Pulmonary artery endothelial cell (primary cell): ENCODE measurements at places on chromosomes 13 and 19.

GRCh38 chr19:28377077-28377476 is 835.9 kb downstream of the UQCRFS1 start:
- no peak for DNase-seq

GRCh38 chr19:57406516-57407123 is 4.3 kb upstream of the ZNF17 start:
- DNase-seq, result no peak

DNA sequence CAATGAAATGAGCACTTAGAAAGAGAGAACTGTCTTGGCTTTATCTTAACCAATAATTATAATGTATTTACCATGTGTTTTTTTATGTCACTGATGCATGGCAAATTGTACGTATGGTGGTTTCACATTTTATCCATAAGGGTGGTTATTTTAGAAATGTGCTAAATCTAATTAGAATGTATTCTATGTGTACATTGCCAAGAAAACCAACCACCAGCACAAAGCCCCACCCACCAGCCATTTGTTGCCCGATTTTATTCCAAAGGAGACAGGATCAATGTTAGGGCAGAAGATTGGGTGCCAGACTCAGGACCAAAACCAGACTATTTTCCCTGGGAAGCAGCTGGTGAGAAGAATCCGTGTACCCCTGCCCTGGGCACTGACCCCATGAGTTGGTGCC is 63.0 kb upstream of the SOX1 start:
- DNase-seq, result no peak

GRCh38 chr13:40692946-40693345 is 26.5 kb upstream of the FOXO1 start:
- DNase-seq, result no peak

- peak; percentile 65 for DNase-seq
Observed at GRCh38 chr13:30816736-30817135, 81.4 kb downstream of the ALOX5AP start.

GRCh38 chr13:35856084-35856483 is 275.1 kb downstream of the DCLK1 start:
- no peak for DNase-seq

GRCh38 chr19:57473646-57474045 is 3.7 kb downstream of the ZNF772 start:
- DNase-seq, result no peak

DNA sequence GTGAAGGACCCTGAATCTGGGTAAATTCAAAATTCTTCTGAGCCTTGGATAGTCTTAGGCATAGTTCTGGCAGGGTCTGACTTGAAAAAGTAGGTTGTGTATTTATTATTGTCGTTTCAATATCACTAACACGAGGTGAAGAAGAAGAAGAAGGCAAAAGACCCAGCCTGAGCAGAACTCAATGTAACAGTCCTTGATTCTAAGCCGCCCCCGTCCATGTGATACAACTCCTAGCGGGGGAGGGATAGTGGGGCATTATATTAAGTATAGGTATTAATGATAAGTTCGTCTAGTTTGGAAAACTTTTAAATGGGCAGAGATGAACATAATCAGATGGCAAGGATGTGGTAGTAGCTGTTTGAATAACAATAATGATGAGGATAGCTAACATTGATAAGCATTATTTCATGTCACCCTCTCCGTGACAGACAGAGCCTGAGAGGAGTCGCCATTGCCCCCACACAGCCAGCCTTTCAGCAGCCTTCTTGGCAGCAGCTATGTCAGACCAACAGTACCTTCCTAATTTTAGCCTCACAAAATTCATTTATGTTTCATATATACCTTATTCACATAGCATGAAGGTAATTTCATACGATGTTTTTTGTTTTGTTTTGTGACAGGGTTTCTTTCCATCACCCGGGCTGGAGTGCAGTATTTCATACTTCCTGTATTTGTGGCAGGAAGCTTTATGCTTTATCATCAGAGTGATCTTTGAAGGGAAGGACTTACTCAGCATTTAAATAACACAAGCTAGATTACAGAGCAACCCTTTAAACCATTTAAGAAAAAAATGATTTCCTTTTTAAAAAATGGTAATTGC is 64.4 kb upstream of the NPAS1 start:
- DNase-seq, result no peak

DNA sequence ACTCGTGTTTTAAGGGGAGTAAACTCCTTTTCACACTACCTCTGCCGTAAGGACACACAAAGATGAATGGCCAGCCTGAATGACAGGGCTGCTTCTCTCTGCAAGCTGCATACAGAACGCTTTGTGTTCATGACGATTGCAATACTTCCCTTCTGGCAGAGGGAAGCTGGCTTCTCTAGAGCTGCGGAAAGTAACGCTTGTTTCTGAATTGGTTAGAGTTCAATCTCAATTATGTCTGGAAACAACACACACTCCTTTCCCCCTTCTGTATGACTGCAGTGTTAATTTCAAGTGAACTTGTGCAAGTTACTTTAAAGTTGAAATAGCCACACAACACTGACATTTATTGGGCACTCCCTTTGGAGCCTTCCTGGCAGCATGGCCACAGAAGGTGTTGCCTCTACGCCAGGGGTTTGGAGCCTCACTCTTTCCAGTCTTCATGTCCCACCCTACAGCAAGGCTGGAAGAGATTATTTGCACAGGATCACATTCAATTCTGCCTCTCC is 242.6 kb downstream of the NDFIP2 start:
- no peak for DNase-seq

GRCh38 chr13:32008518-32009175 is 22.9 kb upstream of the FRY start:
- DNase-seq, result no peak

GRCh38 chr13:77306458-77306857 is 20.4 kb downstream of the MYCBP2 start:
- no peak for DNase-seq

DNA sequence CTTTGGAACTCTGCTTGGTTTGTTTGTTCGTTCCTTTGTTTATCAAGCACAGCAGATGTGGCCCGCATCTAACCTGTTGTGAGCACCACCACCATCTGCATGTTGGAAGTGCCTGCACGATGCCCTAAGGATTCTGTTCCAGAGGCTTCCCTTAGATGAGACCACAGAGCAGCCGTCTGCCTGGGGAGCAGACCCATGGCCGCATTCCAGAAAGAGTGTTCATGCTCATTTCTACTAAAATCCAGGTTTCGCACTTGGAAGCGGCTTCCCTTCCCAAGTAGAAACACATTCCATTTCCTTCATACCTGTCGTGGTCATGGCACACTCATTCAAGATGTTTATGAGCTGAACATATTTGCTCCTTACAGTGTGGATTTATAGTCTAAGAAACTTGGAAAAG is 27.2 kb downstream of the COL4A2 start:
- DNase-seq, result no peak

GRCh38 chr13:47687577-47687976 is 313.5 kb downstream of the SUCLA2 start:
- no peak for DNase-seq

DNA sequence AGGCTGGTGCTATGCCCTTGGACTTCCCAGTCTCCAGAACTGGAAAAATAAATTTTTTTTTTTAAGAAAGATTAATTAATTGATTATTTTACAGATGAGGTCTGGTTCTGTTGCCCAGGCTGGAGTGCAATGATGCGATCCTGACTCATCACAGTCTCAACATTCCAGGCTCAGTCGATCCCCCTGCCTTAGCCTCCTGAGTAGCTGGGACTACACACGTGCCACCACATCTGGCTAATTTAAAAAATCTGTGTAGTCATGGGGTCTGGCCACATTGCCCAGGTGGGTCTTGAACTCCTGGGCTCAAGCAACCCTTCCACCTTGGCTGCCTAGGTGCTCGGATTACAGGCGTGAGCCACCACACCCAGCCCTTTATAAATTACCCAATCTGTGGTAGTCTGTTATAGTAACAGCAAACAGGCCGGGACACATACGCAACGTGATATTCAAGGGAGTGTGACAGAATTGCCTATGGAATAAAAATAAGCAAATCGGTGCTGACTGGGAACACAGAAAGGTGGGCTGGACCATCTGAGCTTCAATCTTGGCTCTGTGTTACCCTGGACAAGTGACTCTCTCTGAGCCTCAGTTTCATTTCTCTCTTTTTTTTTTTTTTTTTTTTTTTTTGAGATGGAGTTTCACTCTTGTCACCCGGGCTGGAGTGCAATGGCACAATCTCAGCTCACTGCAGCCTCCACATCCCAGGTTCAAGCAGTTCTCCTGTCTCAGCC is 42.8 kb downstream of the PIN1 start:
- DNase-seq, result no peak

GRCh38 chr19:33449799-33450198 is 71.8 kb downstream of the PEPD start:
- no peak for DNase-seq

DNA sequence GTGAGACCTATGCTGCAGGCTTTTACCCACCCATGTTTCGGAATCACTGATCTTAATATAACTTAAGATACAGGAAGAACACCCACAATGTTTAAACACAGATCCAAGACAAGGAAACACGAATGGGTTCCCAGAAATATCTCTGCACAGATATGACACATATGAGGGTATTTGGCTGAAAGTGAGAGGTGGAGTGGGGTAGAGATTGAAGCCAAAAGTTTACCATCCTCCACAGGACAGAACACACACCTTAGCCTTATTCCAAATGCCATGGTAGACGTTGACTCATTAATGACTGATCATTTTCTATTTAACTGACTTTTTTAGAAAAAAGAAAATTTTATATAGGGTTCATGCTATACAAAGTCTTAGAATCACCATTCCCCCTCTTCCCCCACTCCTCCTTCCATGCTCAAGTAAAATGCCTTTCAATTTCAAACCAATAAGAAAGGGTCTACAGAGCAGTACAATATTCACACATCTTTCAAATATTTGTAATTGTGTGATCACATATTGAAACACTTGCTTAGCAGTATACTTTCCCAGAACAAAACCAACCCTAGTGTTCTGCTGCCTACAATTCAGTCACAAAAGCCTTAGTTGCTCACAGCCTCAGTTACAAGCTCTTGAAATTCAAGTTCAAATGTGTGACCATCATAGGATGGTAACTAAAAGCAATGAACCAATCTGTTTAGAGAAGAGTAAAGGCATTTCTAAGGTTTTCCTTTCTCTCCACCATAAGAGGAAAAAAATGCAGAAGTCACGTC is 11.8 kb upstream of the DOCK9 start:
- DNase-seq, result no peak

GRCh38 chr19:11064831-11065303 is 24.4 kb upstream of the LDLR start:
- no peak for DNase-seq

- no peak for DNase-seq
Observed at GRCh38 chr19:35533201-35533821, at the start of gene GAPDHS. Gene GAPDHS, plus strand, starts transcription at chr19:35533456. Its CDS starts 72 bp downstream, at chr19:35533528.

- no peak for DNase-seq
Observed at GRCh38 chr19:24057144-24057543, 29.8 kb upstream of the ZNF254 start.

GRCh38 chr13:59962343-59962742 is 201.4 kb downstream of the DIAPH3 start:
- no peak for DNase-seq

- DNase-seq, result no peak
Observed at GRCh38 chr13:96904232-96904631, 90.0 kb downstream of the OXGR1 start.

GRCh38 chr19:11101057-11101456 is 11.8 kb downstream of the LDLR start:
- DNase-seq, result no peak

DNA sequence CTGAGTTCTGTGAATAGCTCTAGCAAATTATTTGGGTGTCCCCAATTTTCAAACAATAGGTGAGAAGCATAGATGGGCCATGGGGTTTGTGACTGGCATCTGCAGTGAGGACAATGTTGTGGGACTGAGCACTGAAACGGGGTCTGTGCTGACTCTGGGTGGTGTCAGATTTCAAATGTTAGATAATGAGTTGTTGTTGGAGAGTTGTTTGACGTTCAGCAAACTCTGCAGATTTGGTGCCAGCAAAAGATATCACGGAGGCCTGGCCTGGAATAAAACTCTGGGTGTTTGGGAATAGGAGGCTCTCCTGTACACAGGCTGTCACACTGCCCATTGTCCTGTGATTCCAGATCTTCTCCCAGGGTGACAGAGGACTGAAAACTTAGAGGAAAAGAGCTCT is 2.9 kb downstream of the ZNF90 start:
- DNase-seq, result no peak

- DNase-seq, result no peak
Observed at GRCh38 chr19:535017-535835, 3.7 kb downstream of the CDC34 start.

GRCh38 chr13:69331245-69331644 is 776.4 kb upstream of the ATXN8OS start:
- DNase-seq, result no peak

- DNase-seq, result no peak
Observed at GRCh38 chr19:52138278-52138982, 1.3 kb downstream of the ZNF616 start.

DNA sequence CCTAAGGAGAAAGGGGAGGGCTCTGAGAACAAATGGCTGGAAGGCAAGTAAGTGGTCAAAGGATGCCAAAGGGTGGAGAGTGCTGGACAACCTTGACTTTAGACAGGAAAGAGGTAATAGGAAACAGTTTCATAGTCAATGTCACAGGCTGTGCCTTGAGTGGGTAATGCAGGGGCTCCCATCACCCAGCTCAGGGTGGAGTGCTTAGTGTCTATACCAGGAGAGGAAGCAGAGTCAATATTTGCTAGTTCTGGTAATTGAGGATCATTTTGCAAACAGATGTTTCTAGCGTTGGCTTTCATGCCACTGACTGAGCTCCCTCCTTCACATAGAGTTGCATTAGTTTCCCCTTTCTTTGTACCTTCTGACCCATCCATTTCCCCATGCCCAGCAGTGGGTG is 64.6 kb upstream of the KL start:
- DNase-seq, result no peak

DNA sequence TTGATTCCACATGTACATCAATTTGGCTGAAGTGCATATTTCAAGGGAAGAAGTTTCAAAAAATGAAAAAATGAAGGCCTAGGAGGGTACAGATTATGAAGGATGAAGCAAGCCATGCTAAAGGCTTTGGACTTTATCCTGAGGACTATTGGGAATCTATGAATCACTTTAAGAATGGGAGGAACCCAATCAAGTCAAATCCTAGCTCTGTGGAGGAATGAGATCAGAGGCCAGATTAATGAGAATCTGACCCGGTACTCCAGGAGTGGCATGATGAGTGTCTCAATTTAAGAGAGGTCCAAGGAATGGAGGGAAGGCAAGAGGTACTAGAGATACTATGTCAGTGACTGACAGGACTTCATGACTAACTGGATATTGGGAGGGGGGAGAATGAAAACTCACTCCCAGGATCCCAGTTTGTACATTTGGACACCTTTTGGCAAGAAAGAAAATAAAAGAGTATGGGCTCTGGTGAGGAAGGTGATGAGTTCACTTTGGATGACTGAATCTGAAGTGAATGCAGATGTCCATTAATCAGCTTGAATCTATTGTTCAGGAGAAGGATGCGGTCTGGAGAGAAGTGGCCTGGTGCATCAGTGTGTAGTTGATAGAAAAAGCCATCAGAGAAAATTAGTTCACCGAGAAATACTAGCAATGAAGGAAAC is 349.0 kb downstream of the EFNB2 start:
- DNase-seq, result no peak

DNA sequence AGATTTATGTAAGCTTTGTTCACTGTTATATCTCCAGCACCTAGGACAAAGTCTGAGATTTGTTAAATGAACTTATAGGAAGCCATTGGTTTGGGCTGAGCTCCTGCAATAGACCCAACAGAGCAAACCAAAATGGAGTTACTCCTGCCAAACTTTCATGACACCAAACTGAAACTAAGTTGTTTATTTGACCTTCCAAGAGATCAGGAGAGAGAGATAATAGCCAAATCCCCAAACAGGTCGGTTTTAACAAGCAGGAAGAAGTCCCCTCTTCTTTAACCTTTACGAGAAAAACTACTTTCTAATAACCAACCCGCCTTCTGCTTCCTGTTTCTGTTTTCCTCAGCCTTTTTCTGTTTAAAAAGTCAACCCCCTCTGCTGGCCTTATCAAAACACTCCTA is 54.9 kb upstream of the ATP12A start:
- no peak for DNase-seq
